ENCODE measurements at places on chromosomes 13 and 19.

DNA sequence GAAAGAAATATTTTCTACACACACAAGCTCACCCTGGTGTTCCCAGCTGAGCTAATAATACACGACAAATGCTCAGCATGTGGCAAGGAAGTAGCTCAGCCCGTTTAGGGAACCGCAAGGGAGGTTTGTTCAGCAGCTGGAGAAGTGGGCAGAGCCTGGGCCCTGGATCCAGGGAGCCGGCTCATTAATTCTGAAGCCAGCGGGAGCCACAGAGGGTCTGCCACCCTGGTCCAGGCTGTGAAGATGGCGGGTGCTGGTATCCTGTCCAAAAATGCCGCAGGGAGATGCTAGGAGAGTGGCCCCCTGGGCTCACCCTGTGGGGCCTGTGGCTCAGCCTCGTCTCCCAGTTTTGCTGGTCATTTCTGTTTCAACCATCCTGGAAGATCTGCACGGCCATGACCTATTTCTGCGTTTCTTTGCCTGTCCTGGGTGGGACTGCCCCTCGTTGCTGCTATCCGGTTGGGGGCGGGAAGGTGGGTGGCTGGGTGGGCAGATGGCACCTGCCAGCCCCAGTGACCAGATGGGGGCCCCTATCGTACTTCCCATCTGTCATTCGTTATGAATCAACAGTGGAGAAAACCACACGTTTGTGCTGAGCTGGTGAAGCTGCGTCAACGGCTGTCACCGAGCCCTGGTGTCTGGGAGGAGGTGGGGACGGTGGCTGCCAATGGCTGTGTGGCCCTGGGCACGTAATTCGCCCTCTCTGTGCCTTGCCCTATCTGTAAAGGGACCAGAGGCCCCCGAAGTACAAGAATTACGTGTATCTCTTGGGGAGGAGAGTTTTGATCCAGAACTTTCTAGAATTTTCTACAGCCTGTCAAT is 2.7 kb upstream of the GNA15 start:
- peak; percentile 51 for DNase-seq

GRCh38 chr13:57857945-57858344 is 226.4 kb downstream of the PCDH17 start:
- DNase-seq = no peak

GRCh38 chr19:35484252-35485036 is 5.8 kb downstream of the KRTDAP start:
- DNase-seq = no peak

- no peak for DNase-seq
These were observed 145.7 kb downstream of the COL4A1 start for GRCh38 chr13:110161112-110161882.

- DNase-seq = peak; percentile 91
These were observed 942.6 kb upstream of the SLC10A2 start for GRCh38 chr13:104008541-104009435.

- no peak for DNase-seq
These were observed 23.4 kb upstream of the CEACAM21 start for GRCh38 chr19:41552558-41552957.

GRCh38 chr19:51341976-51342580 is at the start of gene VSIG10L:
VSIG10L (minus strand) TSS chr19:51342139; CDS start chr19:51342124, 15 bp downstream.
- no peak for DNase-seq

DNA sequence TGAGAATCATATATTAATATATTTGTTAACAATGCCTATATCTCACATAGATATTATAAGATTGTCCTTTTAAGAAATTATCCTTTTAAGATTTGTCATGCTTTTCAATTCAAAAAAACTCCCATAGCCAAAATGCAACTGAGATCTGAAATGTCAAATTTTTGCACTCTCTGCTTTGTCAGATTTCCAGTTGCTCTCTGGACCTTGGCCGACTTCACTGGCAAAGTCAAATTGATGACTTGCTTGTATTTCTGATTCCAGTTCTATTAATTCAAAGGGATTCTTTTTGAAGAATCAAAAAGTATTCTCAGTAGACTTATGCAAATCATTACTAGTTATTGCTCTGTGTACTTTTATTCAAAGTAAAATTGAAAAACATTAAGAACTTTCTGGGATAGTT is 101.2 kb upstream of the SCEL start:
- no peak for DNase-seq

GRCh38 chr13:30835442-30835841 is 70.6 kb upstream of the MEDAG start:
- no peak for DNase-seq

GRCh38 chr19:53007200-53007599 is 6.5 kb upstream of the ERVV-1 start:
- DNase-seq = no peak

DNA sequence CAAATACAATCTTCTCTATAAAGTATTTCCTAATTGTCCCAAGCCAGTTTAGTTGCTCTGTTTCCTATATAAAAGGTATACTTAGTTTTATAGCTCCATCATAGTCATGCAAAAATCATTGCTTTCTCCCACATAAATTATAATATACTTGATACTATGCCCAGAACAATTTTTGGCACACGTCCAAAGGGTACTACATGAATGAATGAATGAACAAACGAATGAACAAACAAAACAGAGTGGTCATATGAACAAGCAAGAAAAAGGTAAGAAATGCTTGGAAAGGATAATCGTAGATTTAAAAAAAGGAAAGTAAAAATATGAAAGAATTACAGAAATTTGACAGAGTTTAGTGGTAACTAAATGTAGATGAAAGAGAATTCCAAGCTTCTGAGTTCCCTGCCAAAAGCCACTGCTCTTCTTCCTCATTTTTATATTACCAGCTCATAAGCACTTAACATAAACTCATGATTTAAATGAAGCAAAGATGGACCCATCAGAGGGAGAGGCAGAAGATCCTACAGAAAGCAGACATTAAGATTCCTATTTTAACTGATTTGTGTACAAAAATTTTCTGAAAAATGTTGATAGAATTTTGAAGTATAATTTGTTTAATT is 123.2 kb downstream of the ENOX1 start:
- DNase-seq = no peak

- DNase-seq = no peak
These were observed 2.5 kb upstream of the GPX4 start for GRCh38 chr19:1101337-1101698.

GRCh38 chr19:4037301-4037949 is 29.3 kb downstream of the ZBTB7A start:
- DNase-seq = no peak

- DNase-seq = no peak
These were observed 7.9 kb downstream of the CEACAM3 start for GRCh38 chr19:41804336-41804735.

DNA sequence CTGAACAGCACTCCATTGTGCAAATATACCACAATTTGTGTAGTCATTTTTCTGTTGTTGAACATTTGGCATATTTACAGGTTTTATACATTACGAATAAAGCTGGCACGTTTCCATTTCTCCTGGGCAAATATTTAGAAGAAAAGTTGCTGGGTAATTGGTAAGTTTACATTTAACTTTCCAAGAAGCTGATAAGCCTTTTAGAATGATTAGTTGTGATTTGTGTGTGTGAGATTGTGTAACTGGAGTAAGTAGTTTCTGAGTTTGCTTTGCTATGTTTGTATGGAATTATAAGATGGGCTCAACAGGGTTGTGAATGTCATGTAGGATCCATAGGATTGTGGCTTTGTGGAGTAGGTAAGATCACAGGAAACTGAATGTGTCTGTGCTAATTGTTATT is 1.6 kb upstream of the ZNF529 start:
- no peak for DNase-seq

DNA sequence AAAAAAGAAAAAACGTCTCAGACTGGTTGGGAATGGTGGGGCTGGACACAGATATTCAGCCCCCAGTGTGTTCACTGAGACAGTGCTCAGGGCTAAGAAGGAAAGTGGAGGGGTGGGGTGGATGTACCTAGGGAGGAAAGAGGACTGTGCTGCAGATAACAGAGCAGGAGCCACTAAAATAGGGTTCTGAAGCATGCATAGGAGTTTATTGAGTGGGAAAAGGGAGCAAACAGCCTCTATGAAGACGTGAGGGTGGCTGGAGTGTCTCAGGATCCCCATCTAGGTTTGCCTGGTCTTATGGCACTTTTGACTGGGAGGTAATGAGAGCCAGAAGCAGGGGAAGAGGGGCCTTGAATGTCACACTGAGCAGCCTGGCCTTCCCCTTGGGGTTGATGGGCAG is 3.4 kb downstream of the MEGF8 start:
- no peak for DNase-seq

DNA sequence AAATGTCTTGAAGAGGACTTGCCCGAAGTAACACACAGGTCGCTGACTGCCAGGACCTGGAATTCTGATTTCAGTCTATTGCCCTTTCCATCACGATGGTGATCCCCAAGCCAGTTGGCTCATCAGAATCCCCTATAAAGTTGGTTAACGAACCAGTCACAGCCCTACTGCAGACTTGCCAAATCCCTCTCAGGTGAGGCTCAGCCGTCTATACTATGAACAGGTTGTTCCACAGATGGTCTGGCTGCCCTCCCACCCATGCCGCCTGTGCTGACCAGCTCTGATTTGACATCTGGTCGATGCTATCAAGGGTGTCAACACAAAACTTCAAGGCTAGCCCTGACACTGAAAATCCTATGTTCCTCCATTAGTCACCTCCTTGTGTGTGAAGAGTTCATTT is 90.0 kb downstream of the RNASEH2B start:
- DNase-seq = no peak

- DNase-seq = no peak
These were observed 1.1 kb downstream of the VSTM2B start for GRCh38 chr19:29526730-29527499.

DNA sequence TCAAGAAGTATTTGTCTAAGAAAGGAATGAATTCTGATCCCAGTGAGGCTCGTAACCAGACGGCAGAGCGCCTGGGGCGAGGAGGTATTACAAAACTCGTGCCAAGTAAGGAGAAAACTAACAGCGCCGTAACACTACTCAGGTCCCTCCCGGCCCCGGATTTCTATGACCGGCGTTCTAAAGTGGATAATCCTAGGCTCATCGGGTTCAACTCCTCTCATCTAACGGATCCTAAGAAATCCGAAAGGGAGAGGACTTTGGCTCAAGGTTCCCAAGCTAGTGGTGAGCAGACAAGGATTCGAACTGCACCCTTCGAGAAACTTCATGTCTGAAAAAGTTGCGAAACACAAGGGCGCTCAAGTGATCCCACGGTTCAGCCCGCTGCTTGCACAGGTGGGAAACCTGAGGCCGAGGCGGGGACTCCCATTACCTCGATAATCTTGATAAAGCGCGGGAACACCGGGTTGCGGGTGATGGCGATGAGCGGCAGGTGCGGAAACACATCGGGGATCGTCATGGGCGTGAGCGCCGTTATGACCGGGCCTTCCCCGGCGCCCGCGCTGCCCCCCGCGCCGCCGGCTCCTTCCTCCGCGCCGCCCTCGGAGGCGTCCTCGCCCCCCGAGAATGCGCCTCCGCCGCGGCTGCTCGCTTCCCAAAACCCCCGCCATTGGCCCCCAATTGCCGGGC is 529 bp downstream of the LONP1 start:
- no peak for DNase-seq

DNA sequence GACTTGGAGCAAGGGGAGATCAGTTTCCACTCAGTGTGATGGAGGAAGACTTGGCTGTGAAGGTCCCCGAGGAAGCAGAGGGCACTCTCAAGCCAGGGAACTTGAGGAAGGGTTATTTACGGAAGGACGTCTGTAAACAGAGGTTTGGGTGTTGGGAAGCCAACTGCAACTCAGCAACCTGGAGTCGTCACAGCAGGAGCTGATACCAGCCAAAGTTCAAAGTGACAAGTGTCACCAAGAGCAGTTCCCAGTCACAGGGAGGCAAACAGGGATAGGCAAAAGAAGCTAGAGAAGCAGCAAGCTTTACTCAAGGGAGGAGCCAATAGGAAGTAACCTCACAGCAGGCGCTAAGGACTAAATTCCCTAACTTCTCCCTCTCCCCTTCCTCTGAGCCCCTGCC is 205.5 kb downstream of the EFNB2 start:
- no peak for DNase-seq

GRCh38 chr13:45474584-45475454 is 10.1 kb downstream of the COG3 start:
- no peak for DNase-seq

DNA sequence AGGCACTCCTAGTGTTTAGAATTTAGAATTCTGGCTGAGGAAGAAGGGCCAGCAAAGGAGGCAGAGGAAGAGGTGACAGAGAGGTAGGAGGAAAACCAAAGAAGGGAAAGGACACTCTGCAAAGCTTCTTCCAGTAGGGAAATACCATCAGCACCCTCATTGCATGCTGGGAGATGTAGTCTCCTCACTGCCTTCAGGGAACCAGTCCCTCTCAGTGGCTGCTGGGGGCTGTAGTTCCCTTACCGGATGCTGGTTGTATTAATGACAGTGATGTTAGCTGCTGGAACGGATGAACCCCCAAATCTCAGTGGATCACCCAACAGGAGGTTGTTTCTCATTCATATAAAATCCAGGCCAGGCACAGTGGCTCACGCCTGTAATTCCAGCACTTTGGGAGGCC is 10.1 kb downstream of the GRIN2D start:
- peak; percentile 30 for DNase-seq

GRCh38 chr19:19578252-19578651 is 40.2 kb downstream of the CILP2 start:
- DNase-seq = no peak

GRCh38 chr19:21604351-21604926 is 99.0 kb downstream of the ZNF429 start:
- no peak for DNase-seq

DNA sequence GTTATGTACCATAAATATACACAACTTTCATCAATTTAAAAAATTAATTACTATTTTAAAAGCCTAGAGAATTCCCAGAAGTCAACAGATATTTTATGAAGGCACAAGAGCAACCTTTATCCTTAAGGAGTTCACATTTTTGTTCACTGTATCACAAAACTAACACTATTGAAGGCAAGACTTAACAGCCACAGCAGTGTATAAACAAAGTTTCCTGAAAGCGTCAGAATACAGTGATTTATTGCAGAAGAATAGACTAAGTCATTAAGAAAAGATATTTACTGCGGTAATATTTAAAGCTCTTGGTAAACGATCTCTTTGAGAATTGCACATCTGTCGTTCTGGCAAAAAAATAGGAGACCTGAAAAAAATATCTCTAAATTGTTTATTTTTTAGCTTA is 419.3 kb upstream of the NBEA start:
- DNase-seq = no peak

DNA sequence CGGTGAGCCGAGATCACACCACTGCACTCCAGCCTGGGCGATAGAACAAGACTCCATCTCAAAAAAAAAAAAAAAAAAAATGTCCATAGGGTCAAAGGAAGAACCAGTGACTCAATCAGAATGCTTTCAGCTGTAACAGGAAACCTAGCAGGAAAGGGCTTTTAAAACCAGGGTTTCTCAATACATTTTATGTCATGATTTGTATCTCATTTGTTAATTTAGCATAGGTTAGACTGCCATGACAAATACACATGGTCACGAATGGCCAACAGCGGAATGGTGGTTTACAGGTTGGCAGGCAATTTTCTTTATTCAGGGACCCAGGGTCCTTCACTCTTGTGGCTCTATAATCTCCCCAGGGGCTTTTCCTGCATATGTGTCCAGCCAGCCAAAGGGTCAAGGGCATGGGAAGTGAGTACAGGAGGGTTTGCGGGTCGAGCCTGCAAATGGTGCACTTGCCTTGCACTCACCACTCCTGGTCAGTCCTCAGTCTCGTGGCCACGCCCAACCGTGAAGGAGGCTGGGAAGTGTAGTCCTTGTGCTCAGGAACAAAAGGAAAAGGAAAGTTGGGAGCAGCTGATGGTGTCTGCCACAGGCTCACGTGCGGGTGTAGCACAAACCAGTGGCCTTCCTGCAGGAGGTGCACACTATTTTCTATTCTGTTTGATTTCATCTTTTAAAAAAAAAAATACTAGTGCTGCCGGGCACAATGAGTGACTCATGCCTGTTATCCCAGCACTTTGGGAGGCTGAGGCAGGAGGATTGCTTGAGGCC is 14.8 kb downstream of the DHX34 start:
- DNase-seq = no peak

All from SHP77 (cell line).